GM12878 (cell line): ENCODE measurements at places on chromosomes 3 and 15. TPM values are rescaled to one million over a fixed set of nuclear protein-coding genes. Genes with fewer than 3 reads are reported as not detected.

DNA sequence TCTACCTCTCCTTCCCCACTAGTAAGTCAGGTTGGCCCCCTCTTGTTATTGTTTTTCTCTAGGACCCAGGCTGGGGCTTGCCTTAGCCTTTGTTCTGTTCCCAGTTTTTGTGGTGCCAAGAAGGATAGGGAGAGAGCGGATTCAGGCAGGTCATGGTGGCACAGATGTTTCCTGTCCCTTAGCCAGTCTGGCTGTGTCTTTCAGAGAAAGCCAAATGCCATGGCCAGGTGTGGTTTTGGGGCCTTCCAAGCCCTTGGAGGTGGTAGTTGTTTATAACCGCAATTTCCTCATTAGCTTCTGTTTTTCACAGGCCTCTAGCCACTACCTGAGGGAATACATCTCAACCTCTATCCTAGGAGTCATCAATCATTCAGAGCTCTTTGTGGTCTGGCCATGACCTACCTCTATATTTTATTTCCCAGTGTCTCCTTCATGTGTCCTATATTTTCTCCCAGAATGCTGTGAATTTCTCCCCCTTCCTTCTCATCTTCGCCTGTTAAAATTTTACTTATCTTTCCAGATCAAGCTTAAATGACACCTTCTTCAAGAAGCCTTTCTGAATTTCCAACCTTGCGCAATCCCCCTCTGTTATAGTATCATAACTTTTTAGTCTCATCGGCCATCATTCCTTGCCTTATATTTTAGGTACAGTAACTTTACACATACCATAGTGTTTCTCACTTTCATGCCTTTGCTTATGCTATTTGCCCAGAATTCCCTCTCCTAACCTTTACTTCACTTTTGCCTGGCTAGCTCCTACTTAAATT, 38.2 kb downstream of the TIMP4 start:
- DNase-seq: no peak

GRCh38 chr3:126880901-126881300, 102.0 kb upstream of the PLXNA1 start:
- no peak for DNase-seq

DNA sequence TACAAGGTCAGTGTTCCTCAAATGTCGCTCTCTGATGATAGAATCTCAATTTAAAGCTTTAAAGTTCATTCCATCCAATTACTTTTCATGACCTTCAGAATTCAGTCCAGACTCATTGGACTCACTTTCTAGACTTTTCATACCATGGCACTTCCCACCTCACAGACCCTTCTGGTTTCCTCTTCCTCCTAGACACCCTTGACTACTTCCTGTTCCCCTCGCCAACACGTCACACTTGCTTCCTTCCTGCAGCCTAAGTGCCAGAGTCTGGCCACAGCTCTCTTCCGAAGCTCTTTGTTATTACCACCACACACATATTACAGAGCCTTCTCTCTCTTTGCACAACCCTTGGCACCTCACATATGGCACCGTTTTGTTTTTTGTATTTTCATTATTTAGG, 59.1 kb upstream of the UMPS start:
- no peak for DNase-seq

- DNase-seq: no peak
Measured at GRCh38 chr15:63971904-63972303, 74.4 kb downstream of the DAPK2 start.

TOMM70 gene
- 33.8 and 36.5 TPM in 2 replicates for polyA plus RNA-seq

ANKRD63 gene
- not detected in 2 replicates for polyA plus RNA-seq

GRCh38 chr15:70196372-70197316, 98.9 kb upstream of the TLE3 start:
- DNase-seq: peak; percentile 90

UPK1B gene
- polyA plus RNA-seq: not detected in 2 replicates

DNA sequence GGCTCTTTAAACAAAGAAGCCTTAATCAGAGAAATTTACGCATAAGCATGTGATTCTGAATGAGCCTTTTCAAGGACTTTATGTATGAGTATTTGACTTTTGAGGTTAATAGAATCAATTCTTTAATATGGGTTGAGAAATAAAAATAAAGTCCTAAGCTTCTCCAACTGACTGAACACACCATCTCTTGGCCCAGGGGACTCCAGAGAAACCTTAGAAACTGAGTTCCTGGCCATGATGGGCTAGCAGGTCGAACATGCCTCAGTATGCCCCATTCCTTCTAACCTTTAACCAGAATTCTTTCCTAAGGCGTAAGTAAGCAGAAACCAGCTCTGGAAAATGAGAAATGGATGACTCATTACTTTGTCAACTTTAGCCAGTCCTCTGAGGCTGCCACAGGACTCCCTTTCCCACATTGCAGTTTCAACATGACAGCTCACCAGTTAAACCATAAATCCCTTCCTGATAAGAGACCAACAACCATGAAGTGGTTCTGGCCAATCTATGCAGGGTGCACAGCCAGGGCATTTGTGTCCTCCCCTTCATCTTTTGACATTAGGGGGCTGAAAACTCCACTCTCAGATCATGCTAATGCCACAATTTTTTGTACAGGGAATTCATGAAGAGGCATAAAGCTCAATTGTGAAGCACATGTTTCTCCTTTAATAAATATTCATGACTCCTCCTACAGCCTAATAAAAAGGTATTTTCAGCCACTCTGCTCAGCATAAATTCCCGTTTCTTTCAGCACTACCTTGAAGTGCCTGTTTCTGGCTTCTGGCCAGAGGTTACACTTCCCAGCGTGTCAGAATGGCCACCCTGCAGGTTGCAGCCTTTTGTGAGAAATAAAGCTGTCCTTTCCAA, 33.3 kb downstream of the TM4SF18 start:
- DNase-seq: peak; percentile 16

EPHB1 gene
- 0.94 and 1.6 TPM in 2 replicates for polyA plus RNA-seq

DNA sequence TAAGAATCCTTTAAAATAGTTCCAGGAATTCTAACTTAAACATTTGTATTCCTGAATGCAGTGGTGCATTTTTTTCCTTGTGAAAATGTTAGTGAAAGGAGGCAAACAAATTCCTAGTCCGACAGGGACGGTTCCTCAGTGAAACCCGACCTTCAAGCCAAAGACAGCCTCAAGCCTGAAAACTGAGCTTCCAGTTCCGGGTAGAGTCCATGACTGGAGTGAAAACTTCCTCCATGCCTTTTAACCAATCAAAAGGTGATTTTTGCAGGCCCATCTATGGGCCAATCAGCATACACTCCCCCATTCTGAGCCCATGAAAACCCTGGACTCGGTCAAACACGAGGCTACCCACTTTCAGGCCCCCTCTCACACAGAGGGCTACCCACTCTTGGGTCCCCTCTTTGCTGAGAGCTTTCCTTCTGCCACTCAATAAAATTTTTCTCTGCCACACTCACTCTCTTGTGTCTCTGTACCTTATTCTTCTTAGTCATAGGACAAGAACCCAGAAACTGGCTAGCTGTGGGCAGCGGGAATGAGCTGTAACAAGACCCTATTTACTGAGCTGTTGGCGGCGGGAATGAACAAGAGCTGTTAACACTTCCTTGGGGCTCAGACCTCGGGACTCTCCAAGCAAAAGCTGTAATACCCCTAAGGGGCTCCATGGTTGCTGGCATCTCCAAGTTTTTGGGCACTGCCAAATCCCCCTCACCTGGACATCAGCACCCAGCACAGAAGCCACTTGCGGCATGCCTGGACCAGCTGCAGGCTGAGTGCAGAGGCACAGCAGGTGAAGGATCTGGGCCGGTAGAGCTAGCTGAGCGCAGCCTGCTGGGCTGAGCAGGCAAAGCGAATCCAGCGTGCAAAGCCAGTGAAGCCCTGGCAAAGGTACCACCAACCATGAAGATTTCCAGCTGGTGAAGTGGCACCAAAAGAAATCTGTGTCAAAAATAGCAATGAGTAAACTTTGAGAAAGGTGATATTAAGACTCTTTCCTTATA, 598.8 kb downstream of the MCTP2 start:
- no peak for DNase-seq

GRCh38 chr3:82165266-82165665, 403.8 kb upstream of the GBE1 start:
- DNase-seq: no peak

GRCh38 chr3:52685285-52685708, 416 bp downstream of the PBRM1 start:
- DNase-seq: no peak
